ENCODE measurements at places on chromosomes 2 and 18. TPM values are rescaled to one million over a fixed set of nuclear protein-coding genes. Genes with fewer than 3 reads are reported as not detected.

SERPINB13 gene
- not detected for total RNA-seq

TNFRSF11A gene
- total RNA-seq, result 25.8 TPM

ZNF532 gene
- 122 TPM for total RNA-seq

CCBE1 gene
- total RNA-seq, result 1.5 TPM

IL36G gene
- total RNA-seq, result not detected
